ENCODE measurements at places on chromosomes 11 and 22. TPM values are rescaled to one million over a fixed set of nuclear protein-coding genes. Genes with fewer than 3 reads are reported as not detected.

C11orf16 gene
- total RNA-seq, result not detected

BANF1 gene
- 38.8 TPM for total RNA-seq

CCT8L2 gene
- not detected for total RNA-seq

DNA sequence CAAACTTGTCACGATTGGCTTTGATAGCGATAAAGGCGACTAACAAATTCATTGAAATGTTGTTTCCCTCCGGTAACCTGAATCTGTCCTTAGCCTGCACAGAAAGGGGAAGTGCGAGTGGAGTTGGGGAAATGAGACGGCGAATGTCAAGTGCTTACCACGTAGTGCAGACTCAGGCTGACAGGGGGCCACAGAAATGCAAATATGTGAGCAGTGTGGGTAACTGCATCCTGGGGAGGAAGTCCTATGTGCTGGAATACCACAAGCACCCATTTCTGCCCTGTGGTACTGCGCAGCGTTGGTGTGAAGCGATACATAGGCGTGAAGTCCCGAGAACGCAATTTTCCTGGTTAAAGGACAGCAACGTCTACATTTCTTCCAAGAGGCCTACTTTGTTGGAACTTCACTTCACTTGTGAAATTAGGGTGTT is 869 bp upstream of the EIF4ENIF1 start:
- DNase-seq, result peak; percentile 36

GRCh38 chr11:60926500-60926899 is 2.2 kb downstream of the TMEM132A start:
- no peak for DNase-seq

GRCh38 chr11:44334356-44335004 is 24.5 kb upstream of the ALX4 start:
- no peak for DNase-seq

DNA sequence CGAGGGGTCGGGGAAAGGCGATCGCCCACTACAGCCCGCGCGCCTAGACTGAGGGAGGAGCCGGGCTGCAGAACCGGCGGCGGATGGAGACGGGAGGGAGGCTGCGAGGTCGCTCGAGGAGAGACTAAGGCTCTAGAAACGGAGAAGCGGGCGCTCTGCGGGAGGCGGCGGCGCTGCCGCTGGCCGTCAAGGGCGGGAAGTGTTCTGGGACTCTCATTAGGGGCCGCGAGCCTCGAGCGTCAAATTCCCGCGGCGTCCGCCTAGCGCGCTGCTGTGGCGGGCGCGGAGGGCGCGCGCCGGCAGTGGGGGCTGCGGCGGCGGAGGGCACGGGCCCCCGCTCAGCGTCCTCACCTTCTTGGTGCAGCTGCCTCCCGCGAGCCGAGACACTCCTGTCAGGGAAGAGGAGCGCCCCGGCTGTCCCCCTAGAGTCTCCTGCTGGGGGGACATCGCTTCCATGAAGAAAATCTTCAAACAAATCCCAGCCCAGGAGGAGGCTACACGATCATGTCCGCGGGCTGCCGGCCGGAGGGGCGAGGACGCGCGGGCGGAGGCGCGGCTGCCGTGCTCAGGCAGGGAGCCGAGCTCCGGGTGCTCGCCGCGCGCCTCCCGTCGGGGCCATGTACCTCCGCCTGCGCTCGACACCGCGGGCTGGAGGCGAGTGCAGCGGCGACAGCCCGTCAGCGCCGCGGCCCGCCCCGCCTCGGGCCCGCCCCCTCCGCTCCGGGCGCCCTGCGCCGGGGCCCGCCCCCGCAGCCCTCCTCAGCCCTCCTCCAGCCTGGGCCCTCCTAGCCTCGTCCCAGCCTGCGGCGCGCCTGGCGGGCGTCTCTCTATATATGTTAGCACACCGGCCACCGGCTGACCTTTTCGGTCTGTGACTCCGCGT is at the start of gene ARHGAP20:
Gene ARHGAP20 (minus strand): TSS at position 662 of the 883 bp plus-strand sequence. CDS start 206 bp downstream, at position 456.
- no peak for DNase-seq

DNA sequence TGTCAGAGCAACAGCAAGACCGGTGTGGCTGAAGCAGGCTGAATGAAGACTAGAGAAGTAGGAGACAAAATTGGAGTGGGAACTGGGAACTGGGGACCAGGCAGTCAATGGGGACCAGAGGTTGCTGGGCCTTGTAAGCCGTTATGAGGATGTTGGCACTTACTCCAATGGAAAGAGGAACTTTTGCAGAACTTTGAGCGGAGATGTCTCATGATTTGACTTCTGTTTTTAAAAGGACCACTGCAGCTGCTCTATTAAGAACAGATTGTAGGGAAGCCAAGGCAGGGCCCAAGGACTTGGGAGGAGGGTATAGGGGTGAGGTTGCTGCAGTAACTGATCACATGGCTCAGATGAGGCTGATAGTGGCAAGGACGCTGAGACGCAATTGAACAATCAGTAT is 34.2 kb downstream of the IL18 start:
- DNase-seq, result no peak

GRCh38 chr11:135006800-135007199 is 594.8 kb upstream of the B3GAT1 start:
- DNase-seq, result no peak

CATSPERZ gene
- total RNA-seq, result not detected

MUC5AC gene
- total RNA-seq, result not detected

DNA sequence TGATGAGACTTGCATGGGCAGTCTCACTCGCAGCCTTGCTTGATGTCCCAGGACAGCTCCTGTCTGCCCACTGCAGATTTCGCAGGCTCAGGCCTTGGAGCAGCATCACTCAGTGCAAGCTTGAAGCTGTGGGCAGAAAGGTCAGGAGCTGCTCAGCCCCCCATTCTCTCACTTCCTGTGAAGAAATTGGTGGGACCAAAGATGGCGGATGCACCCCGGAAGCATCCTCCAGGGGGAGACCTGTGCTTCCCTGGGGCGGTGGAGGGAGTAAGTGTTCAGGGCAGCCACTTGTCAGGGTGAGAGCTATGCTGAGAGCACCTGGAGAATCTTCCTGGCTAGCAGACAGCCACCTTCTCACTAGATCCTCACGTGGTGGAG is 11.3 kb downstream of the PLAAT2 start:
- DNase-seq, result no peak

- no peak for DNase-seq
Observed at GRCh38 chr11:2271077-2271326, 614 bp upstream of the ASCL2 start.

- DNase-seq, result no peak
Observed at GRCh38 chr11:91819777-91820176, 404.8 kb upstream of the FAT3 start.

DNA sequence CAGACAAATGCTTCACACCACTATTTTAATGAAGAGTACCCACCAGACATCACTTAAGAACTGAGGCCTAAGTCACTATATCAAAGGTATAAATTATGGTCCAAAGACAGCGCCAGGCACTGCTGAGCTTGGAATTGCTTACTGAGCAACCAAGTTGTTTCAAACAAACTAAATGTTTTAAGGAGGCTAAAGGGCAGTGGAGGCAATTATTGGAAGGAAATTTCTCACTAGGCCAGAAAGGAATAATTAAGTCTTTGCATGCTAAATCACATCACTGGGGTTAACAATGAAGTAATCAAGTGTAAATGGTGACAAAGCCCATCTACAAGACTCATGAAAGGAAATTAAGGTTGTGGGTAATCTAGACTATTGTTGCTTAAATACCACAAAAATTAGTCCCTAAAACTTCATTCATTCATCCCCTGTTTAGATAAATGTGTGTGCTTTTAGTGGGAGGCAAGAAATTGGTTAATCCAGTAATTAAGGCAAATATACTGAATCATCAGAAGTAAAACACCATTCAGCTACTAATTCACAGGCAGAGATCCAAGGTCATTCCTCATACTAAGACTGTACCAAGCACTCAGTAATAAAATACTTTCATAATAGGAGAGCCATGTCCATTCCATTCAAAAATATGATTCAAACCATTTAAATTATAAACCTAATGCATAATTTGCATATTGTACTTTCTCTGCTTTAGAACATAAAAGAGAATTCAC is 21.2 kb downstream of the LGR4 start:
- no peak for DNase-seq

E2F8 gene
- 5.2 TPM for total RNA-seq

CSNK2A3 gene
- 1.4 TPM for total RNA-seq

CCDC15 gene
- 2.6 TPM for total RNA-seq

GRCh38 chr11:34203377-34203871 is 98.0 kb downstream of the NAT10 start:
- DNase-seq, result no peak

- DNase-seq, result no peak
Observed at GRCh38 chr22:39646398-39647063, 76.0 kb downstream of the CACNA1I start.

DNA sequence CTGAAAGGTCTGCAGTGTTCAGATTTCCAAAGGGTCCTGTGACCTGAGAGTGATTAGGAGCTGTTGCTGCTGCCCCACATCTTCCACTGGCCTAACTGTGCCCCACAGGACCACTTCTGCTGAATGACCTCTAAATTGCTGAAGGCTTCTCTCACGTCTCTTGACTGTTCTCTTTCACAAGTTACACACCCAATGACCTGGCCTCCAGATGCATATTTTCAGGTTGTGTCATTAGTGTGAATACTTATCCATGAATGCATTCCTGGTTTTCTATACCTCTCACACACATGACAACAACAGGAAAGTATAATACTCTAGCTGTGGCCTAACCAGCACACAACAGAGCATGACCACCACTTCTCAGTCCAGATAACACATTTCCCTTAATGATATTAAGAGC is 15.4 kb downstream of the PRR14L start:
- no peak for DNase-seq

SMIM35 gene
- not detected for total RNA-seq

DNA sequence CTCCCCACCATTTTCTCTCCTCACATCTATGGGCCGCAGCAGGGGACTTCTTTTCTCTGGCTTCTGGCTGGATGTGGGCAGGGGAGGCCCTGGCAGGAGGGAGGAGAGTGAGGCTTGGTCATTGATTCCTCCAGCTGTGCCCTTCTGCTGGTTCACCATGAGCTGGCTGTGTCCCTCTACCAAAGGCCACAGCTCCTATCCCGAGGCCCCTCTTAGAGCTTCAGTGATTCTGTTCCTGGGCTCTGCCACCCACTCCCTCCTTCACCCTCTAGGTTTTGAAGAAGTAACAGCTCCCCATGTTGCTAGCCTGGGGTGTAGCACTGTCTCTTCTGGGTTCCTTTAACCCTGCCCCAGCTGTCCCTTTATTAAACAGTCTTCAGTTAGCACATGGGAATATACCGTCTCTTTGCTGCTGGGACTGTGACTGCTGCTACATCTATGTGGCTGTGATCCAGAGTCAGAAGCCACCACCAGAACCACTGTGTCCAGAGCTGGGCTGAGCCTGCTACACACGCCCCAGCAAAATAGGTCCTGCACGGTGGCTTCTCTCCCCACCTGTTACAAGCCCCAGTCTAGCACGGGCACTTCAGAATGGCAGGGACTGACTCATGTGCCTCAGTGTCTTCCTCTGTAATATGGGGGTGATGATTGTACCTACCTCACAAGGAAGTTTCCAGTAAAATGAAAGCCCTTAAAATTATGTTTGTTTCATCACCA is 578 bp upstream of the PARVG start:
- no peak for DNase-seq

SLC1A2 gene
- total RNA-seq, result not detected

DNA sequence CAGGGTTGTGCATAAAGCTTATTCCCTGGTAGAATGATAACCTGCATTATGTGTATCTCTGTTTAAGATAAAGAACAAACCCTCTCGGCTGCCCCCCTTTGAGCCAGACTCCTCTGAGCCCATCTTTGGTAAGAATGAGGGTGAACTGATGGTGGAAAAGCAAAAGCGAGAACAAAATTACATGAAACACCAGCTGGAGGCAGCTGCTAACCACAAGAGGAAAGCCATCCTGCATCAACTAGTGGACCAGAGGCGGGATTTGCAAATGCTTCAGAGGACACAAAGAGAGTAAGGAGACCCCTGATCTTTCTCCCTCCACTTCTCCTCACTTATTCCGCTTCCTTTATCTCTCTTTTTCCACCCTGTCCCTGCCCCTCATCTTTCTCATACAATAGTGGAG is 40.3 kb downstream of the CCDC81 start:
- DNase-seq, result no peak

GRCh38 chr11:84144531-84144930 is 858.4 kb upstream of the CCDC90B start:
- DNase-seq, result no peak

- no peak for DNase-seq
Observed at GRCh38 chr11:67521924-67522323, 1.3 kb downstream of the CABP2 start.

PITPNM1 gene
- 15.5 TPM for total RNA-seq

GRCh38 chr11:6574816-6575715 is 28.4 kb downstream of the RRP8 start:
- no peak for DNase-seq

GRCh38 chr22:24321999-24322398 is 51.4 kb downstream of the SPECC1L start:
- DNase-seq, result no peak

CHST1 gene
- total RNA-seq, result 26.0 TPM

- DNase-seq, result no peak
Observed at GRCh38 chr11:75924966-75925784, 110.2 kb downstream of the UVRAG start.

DNA sequence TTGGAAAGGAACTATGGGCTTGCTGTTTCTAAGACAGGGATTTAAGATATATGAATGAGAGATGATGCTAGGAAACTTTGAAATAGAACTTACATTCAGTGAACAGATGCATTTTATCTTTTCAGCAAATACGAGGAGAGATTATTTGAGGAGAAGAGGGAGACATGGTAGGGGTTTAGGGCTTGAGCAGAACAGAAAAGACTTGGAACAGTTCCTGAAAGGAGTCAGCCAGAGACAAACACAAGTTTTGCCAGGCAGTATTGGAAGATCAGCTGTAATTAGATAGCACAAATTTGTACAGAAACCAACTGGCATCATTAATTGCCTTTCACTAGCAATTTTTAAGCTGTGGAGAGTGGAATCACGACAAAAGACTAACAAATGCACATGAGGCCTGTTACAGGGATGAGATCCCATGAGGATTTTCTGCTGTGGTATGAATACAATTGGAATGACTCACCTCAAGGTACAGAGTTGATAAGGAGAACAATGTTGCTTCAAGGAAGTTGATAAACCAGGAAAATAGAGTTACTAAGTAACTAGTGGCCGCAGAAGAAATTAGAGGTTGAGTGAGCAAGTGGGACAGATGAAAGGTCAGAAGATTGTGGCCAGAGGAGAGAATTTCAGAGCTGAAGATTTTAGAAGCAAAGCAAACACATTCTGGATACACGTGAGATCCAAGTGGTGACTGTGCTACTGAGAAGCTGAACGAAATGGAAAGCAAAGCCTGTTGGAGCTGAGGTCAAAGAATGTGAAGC is 67.9 kb downstream of the CYB5R2 start:
- DNase-seq, result peak; percentile 97

GRCh38 chr11:62896049-62896448 is 15.4 kb downstream of the SLC3A2 start:
- no peak for DNase-seq

Data from pulmonary artery endothelial cell (primary cell).